ENCODE measurements at places on chromosomes 5 and 9.

- DNase-seq, result no peak
Measured at GRCh38 chr9:75671354-75671753, 219.1 kb upstream of the PCSK5 start.

- peak; percentile 51 for DNase-seq
Measured at GRCh38 chr5:59592101-59592500, 301.4 kb downstream of the PDE4D start.

- DNase-seq, result no peak
Measured at GRCh38 chr9:14488421-14489190, 174.7 kb upstream of the NFIB start.

GRCh38 chr9:127982912-127983311 is 2.1 kb upstream of the EEIG1 start:
- DNase-seq, result no peak

- peak; percentile 60 for DNase-seq
Measured at GRCh38 chr5:6676702-6677101, 36.5 kb upstream of the TENT4A start.

DNA sequence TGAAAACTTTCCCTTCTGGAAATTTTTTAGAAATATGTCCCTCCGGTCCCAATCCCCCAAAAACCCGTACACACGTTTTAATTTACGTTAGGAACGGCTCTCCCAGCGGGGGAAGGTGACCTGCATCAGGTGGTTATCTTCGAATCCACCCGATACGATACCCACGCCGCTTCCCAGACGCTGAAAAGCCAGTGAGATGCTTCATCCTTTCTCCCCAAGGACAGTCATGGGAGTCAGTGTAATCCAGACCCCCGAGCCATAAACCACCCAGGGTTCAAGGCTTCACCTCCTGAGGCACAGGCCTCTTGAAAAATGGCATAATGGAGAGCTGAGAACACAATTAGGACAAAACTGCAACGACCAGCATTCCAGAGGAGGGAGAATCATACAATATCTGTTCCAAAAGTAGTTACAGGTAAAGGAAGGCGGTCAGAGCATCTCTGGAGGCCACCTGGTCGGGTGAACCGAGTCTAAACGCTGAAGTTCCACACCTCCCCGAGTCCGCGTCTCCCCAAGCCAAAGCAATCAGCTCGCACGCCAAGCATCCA is 857 bp downstream of the FAM169A start:
- no peak for DNase-seq

DNA sequence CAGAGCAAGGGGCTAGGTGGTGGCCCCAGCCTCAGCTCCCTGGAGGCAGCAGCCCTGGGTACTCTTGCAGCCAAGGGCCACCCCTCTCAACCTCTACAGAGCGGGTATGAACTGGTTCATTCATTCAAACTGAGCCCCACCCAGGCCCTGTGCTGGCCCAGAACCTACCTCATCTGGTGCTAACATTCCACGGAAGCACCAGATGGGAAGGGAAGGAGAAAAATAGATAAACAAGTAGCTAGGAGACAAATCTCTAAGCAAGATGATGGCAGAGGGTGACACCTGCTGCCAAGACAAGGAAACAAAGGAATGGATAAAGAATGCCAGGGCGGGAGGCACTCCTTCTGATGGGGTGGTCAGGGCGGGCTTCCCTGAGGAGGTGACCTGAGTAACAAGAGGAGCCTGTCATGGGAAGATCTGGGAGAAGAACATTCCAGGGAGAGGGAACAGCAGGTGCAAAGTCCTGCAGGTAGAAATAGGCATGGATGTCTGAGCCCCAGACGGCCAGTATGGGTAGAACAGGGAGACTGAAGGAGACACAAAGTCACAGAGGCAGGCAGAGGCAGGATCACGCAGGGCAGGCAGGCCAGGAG is 6.1 kb downstream of the ST6GALNAC4 start:
- peak; percentile 43 for DNase-seq
